ENCODE measurements at places on chromosomes 16 and 17. TPM values are rescaled to one million over a fixed set of nuclear protein-coding genes. Genes with fewer than 3 reads are reported as not detected.

CLN3 gene
- 57.5 TPM for total RNA-seq

ANKFN1 gene
- total RNA-seq = 0.52 TPM

STH gene
- total RNA-seq = not detected

TM4SF5 gene
- total RNA-seq = not detected

CBFA2T3 gene
- 10.4 TPM for total RNA-seq

ASPA gene
- 6.5 TPM for total RNA-seq

RNF222 gene
- not detected for total RNA-seq

All from left lung (tissue), 14 donors.